Umbilical cord (tissue), 2 donors: ENCODE measurements at places on chromosomes 5 and 9. TPM values are rescaled to one million over a fixed set of nuclear protein-coding genes. Genes with fewer than 3 reads are reported as not detected.

GRCh38 chr9:109973336-109973735 lies 193.3 kb downstream of the PALM2AKAP2 start:
- no peak for DNase-seq

Gene RNF183
- 3.4 TPM for total RNA-seq

DNA sequence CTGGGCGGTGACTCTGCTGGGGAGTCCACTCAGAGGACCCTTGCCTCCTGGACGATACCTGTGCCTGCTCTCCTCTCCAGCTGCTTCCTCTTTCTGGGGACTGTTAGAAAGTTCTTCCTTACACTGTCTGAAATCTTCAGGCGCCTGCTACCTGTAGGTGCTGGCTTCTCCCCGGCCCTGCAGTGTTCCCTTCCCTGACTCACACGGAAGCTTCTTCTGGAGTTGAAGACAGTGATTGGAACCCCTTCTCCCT lies 562 bp downstream of the GSN start:
- no peak for DNase-seq

GRCh38 chr5:91867799-91868198 lies 484.7 kb upstream of the ARRDC3 start:
- DNase-seq = no peak

Gene RAD23B
- total RNA-seq = 113 TPM

Gene ARL14EPL
- total RNA-seq = 1.9 TPM

DNA sequence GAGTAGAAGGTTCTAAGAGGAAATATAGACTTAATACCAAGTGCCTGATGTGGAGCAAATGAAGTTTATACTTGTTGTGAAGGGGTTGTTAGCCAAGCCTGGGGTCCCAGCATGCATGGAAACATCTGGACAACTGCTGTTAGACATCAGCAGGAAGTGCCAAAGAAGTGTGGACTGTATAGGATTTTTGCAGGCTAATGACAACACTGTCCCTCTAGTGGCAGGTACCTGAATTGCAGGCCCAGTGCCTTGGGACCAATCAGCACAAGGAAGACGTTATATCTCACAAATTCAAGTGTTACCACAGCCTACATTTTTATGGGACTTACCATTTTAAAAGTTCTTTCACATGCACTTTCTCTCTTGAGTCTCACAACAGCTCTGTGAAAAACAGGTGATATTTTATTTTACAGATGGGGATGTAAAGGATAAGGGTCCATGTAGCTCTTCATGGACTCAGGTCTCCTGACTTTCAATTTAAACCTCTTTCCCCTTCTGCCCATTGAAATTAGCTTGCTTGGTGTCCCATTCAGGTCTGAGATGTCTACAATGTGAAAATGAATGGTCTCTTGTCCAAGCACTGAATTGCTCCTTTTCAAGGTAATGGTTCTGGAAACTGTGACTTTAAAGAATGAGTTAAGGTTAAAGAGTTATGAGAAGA lies 89.0 kb upstream of the MAP1B start:
- no peak for DNase-seq

GRCh38 chr9:112755016-112755427 lies 4.5 kb downstream of the SNX30 start:
- DNase-seq = peak; percentile 42

DNA sequence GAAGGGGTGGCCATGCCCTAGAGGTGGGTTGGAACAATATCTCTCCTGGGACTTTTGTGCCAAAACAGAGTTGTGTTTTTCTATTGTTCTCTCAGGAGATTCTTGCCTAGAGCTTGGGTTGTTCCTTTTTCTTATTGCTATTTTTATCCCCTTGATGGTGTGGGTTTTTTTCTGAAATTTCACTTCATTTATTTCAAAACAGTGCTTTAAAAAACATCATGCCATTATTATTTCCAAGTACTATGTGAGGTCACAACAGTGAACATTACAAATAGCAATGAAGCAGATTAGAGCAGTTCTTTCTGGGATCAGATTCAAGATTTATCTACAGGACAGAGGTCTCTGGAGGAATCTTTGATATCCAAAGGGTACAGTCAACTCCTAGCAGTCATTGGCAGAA lies 76.6 kb downstream of the ACTBL2 start:
- DNase-seq = peak; percentile 24

DNA sequence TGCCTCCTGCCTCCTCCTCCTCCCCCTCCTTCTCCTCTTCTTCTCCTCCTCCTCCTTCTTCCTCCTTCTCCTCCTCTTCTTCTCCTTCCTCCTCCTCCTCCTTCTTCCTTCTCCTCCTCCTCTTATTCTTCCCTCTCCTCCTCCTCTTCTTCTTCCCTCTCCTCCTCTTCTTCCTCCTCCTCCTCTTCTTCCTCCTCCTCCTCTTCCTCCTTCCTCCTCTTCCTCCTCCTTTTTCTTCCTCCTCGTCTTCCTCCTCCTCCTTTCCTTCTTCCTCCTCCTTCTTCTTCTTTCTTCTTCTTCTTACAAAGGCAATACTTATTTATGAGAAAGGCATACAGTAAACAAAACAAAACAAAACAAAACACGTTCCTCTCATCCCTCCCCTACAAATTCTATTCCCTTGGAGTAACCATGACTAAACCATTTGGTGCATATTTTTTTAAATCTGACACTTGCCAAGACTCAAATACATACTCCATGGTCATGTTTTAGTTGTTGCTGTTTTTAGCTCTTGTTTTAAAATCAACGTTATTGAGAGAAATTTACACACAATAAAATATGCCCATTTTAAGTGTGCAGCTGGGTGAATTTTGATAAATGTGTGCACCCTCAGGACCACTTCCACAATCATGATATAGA lies 135.6 kb downstream of the FOXD1 start:
- no peak for DNase-seq

Gene SLC36A1
- 4.1 TPM for total RNA-seq

GRCh38 chr9:119078015-119078414 lies 291.2 kb downstream of the BRINP1 start:
- no peak for DNase-seq

DNA sequence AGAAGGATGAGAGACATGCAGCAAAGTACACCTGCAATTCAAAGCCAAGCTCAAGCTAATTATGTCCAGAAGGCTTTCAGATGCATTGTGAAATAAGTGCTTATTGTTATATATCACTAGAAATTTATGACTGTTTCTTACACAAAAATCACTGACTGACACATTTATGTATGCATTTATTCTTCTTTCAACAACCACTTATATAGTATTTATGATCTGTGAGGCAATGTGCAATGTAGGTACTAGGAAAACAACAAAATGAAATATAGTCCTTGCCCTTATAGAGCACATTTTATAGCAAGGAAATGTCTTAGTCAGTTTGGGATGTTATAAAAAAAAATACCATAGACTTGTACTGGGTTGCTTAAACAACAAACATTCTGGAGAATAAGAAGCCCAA lies 167.6 kb downstream of the YIPF5 start:
- peak; percentile 43 for DNase-seq

Gene KCTD16
- 16.1 TPM for total RNA-seq

DNA sequence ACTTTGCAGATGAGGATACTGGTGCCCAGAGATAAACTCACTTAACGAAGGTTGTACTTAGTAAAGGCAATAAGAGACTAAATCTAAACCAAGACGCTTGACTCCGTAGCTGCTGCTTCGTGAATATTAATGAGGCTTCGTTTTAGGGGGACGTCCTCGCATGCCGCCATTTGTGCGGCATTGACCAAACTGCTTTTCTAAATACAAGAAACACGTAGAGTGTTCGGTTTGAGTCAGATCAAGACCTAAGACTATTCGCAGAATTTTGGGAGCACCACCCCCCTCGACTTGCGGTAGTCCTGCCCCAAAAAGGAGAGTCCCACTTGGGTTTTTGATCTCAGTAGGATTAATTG lies 1.1 kb downstream of the NPM1 start:
- DNase-seq = no peak

DNA sequence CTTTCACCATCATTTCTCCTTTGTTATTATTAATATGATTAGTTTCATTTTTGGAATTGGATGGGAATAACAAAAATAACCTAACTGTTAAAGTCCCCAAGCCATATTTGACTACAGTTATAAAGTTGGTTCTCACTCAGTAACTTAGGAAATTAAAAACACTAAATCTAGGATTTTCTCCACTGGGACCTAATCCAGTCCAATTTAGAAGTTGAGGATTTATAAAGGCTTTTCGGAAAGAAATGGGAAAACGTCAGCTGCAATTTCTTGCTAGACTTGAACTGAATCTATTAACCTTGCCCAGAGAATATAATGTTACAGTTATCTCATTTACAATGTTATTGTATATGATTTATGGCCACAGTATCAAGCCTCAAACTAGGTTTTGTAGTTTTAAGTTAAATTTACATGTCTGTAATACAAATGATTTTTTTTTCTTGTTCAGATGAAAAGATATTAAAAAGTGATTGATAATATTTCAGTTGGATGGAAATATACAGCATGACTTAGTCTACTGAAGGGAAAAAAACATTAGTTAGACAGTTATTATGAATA lies 524.3 kb upstream of the GRAMD2B start:
- DNase-seq = no peak

DNA sequence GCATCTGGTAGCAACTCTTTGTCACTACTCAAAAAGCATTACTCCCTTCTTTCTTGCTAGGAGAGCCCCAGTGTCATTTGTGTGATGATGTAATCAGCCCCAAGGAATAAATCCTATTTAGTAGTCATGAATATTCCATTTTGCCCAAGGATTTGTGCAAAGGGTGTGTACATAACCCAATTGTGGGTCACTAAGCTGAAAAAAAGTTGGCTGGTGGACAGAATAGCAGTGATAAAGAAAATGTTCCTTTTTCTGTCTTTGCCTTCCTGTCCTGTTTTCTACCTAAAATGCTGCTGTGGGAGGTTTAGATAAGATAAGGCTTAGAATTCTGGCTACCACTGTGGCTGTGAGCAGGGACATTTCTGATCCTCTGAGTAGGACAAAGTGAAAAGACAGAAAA lies 223.1 kb upstream of the ITGA1 start:
- DNase-seq = no peak

Gene TMEM215
- 3.1 TPM for total RNA-seq

DNA sequence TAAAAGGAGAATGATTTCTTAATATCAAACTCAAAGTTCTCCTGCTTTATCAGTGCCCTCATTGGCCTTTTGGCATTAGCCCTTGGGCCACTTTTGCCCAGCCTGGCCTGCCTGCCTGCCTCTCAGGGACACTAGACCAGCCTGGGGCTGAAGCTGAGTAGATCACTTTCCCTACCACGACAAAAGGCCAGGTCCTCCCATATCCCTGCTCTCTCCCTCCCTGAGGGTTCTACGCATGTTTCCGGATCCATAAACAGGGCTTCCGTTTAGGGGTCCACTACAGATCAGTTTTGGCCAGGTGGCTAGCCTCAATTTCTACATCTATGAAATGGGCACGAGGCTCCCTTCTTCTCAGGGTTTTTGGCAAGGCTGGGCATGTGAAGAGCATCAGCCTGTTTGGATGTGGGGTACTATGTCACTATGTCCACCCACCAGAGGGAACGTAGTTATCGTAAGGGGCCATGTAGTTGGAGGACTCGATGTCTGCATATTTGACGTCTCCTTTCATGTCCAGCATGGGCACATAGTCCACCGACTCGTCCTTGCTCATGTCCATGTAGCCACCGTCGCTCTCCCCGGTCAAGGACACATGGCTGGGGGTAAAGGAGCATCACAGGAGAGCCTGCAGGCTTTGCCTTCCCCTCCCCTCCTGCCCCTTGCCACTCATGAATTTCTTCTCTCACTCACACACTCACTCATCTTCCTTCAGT lies 34.0 kb downstream of the PDGFRB start:
- DNase-seq = no peak

GRCh38 chr9:111298731-111299598 lies 31.1 kb downstream of the OR2K2 start:
- peak; percentile 79 for DNase-seq

Gene SKIC3
- 148 TPM for total RNA-seq

Gene IFNK
- total RNA-seq = 2.4 TPM

DNA sequence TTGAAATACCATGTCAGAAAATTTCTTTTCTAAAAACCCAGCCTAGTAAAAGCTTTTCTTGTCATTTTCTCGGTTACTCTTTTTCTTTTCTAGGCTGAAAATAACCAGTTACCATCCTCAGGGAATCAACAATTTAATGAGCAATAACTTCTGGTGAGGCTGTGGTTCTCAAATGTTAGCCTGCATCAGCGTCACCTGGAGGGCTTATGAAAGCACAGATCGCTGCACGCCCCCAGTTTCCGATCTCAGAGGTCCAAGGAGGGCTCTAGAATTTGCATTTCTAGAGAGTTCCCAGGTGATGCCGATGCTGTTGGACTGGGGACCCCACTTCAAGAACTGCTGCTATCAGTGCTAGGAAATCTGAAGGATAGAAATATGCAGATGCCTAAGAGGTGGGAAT lies 28.9 kb upstream of the TLE1 start:
- DNase-seq = peak; percentile 33

DNA sequence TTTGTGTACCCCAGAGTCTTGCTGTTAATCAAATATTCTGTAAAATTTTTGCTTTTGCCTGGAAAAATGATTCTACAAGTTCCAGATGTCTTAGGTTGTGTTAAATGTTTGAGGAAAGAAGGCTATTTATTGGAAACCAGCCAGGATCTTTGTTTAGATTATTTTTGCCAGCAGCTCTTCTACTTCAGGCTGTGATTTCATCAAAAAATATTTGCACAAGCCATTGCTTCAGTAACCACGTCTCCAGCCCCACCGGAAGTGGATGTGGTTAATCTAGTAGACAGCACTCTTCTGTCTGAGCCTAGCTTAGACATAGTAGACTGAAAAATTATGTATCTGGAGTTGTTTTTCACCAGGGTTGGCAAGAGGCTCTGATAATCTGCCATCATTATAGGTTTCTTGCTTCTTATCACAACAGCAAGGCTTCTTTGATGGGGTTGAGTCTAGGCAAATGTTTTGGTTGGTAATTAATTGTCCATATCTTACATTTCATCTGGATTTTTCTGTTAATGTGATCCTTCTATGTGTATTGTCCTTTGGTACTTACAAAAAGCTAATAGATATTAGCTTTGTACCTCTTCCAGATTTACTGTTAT lies 17.1 kb downstream of the KCTD16 start:
- DNase-seq = peak; percentile 89

DNA sequence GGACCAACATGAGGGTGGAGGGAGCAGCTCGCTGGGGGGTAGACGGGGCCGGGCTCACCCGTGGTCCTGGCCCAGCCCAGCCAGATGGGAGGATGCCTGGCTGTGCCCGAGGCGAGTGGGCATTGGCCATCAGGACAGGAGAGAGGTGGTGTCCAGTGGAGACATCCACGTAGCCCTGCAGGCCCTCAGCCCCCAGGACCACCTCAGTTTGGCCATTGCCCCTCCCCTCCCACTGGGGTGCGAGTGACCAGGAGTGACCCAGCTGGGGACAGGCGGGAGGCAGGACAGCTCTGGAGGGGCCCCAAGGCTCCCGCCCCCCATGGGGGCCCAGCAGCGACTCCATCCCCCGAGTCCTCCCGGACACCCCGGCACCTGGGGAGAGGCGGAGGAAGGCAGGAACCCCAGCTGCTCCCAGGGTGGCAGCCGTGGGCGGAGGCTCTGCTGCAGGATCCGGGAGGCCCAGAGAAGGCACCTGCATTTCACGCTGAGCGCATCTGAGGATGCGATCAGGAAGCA lies 8.3 kb downstream of the NOXA1 start:
- no peak for DNase-seq

Gene GABBR2
- 0.24 TPM for total RNA-seq

Gene PLEKHG4B
- total RNA-seq = 3.1 TPM
